Sigmoid colon (tissue), 7 donors: ENCODE measurements at places on chromosomes 13 and 19. TPM values are rescaled to one million over a fixed set of nuclear protein-coding genes. Genes with fewer than 3 reads are reported as not detected.

Gene SIGLEC8
- polyA plus RNA-seq: 1.9 TPM

Gene NLRP7
- 0.07 TPM for polyA plus RNA-seq

- H3K4me1 ChIP-seq: peaks cover 4% of the 10 kb centered on the region
- no peak overlapping the region for H3K27ac ChIP-seq
- H3K27me3 ChIP-seq: peaks cover 2% of the 10 kb centered on the region
- H3K36me3 ChIP-seq: no peaks in the 10 kb centered on the region
Observed at GRCh38 chr19:43782311-43782660, 1.5 kb upstream of the KCNN4 start.

DNA sequence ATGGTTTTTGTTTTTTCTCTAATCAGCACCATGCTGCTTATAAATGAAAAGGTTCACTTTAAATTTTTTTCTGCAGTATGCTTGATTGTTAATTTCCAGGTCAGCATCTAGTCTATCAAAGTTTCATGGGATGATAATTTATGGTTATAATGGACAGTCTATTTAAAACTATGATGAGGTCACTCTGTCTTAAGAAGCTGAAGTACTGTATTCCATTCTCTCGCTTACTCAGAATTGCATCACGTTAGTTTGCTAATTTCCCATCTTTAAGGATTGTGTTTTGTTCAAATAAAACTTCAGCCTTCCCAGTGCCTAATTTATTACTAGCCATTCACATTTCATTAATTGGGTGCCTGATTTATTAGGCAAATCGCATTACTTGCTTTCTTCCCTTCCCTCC lies 94.3 kb downstream of the GPC6 start:
- no peak for DNase-seq
- H3K27me3 ChIP-seq: no peaks in the 10 kb centered on the region
- no peaks in the 10 kb centered on the region for H3K36me3 ChIP-seq

DNA sequence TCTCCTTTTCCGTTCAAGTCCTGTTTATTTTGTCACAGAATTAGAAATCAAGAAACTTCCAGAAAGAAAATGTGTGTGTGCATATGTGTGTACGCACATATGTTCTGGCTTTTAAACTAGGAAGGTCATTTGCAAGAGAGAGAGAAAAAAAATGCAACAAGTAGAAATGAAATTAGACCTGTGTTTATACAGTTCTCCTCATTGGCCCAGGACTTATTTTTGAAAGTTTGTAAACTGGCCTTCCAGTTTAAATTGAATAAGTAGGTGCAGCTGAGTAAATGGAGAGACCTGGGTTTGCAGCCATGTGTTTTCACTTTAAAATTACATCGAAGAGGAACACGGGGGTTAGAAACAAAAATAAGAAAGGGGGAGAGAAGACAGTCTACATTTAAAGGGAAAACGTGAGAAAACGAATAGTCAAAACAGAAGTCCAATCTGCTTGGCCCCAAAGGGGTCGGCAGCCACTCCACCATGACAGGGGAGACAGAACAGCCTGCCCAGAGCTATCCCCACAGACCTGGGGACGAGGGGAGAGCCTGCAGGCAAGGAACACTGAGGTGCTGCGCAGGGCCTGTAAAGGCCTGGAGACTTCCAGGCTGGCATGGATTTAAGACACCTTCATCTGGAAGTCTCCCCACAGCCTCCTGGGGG lies 216.8 kb upstream of the MAB21L1 start:
- H3K4me1 ChIP-seq: peaks cover 3% of the 10 kb centered on the region
- H3K36me3 ChIP-seq: no peaks in the 10 kb centered on the region
- H3K27ac ChIP-seq: peak overlapping the region; percentile 2
- DNase-seq: peak; percentile 50
- no peaks in the 10 kb centered on the region for H3K27me3 ChIP-seq
- no peak overlapping the region for H3K4me3 ChIP-seq

GRCh38 chr19:54169149-54169740 lies 3.7 kb downstream of the TMC4 start:
- no peaks in the 10 kb centered on the region for H3K36me3 ChIP-seq
- H3K4me3 ChIP-seq: no peak overlapping the region
- peaks cover 55% of the 10 kb centered on the region for H3K27me3 ChIP-seq
- no peak for DNase-seq
- no peaks in the 10 kb centered on the region for H3K4me1 ChIP-seq
- no peak overlapping the region for H3K27ac ChIP-seq
